Fibroblast of pulmonary artery (primary cell): ENCODE measurements at places on chromosomes 2 and 18.

DNA sequence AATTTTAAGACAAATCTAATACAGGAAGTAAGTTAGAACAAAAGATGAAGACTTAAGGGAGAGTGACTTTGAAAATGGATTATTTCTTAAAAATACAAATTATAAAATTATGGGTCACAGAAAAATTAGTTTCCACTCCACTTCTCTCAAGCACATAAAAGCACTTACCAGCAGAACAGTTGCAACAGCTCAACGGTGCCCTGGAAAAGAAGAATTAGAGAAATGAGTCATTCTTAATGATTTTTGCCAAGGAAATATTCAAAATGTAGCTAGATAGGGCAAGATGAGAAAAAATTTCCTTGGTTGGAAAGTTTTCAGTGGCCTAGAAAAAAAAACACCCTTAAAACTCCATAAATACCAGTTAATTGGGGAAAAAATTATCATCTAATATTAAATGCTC, 2185.6 kb upstream of the CELF4 start:
- peak; percentile 58 for DNase-seq

DNA sequence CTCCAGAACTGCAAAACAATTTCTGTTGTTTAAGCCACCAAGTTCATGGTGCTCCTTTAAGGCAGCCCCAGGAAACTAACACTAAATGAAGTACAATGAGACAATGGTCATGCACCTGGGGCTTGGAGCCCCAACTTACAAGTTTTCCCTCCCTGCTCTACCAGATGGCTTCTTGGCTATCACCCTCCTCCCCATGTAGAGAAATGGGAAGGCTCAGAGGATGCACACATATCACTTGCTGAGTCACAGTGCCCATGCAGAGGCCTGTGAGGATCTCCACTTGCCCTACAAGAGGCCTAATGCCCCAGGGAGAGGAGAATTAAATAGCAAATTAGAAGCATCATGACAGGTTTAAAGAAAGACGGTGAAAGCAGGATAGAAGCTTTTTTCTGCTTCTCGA, 270.9 kb downstream of the TTC32 start:
- DNase-seq: no peak

- no peak for DNase-seq
Observed at GRCh38 chr2:48826986-48827385, 71.5 kb upstream of the LHCGR start.

- peak; percentile 14 for DNase-seq
Observed at GRCh38 chr18:6406075-6406909, 8.4 kb downstream of the L3MBTL4 start.

DNA sequence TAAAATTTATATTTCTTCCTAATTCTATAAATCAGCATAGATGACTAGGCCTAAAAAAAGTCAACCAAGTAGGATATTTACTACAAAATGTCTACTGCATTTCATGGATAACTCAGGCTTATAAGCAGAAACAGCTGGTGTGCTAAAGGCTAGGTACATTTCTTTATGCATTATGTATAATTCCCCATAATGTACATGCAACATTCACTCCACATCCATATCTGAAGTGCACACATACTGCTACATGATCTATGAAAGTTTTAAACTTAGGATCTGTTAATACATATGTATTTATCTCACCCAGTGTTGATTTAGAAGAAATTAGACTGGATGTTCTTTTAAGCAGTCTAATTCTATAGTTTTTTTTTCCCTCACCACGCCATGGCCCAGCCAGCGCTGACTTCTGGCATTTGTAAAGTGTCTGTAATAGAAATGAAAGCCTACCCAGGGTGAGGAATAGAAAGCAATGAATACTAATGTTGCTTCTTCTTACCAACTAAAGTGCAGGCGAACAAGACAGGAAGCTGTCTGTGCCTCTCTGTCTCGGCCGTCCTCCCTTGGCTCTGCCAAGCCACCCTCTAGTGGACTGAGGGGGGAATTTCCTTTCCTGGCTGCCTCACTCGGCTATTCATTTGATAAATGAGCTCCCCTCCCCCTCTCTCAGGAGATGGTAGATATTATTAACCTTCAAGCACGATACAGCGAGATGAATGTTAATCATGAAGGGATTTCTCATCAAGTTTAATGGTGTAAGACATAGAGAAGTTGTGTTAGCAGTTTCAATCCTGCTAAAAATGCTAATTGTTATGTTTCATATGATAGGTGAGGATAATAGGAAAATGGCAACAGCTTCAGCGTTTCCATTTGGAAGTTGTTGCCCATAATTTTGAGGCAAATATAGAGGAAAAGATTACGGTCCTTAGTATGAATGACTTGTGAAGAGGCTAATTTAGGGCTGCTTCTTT, 384.5 kb downstream of the MTX2 start:
- DNase-seq: peak; percentile 64

DNA sequence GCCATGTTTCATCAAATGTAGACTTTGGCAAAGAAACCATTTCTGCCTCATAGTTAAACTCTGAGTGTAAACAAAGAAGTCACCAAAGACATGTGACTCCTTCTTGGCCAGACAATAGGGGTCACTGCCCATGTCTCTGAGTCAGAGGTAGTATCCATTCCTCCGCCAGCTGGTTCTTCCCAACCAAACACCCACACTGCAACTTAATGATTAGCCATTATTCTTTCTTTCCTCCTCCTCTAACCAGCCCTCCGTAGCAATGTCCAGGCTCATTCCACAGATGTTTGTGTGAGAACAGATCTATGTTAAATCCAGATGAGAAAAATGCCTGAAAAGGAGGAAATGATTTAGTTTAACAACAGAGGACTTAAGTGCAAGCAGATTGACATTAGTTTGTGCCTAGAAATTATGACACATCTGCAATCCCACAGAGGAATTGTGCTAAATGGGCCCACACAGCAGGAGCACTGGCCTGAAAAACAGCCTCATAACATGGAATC, 127.9 kb upstream of the SH3BP4 start:
- peak; percentile 98 for DNase-seq
